ENCODE measurements at places on chromosomes 7 and 10.

GRCh38 chr10:34584164-34584563 lies 230.9 kb downstream of the PARD3 start:
- no peak for DNase-seq

DNA sequence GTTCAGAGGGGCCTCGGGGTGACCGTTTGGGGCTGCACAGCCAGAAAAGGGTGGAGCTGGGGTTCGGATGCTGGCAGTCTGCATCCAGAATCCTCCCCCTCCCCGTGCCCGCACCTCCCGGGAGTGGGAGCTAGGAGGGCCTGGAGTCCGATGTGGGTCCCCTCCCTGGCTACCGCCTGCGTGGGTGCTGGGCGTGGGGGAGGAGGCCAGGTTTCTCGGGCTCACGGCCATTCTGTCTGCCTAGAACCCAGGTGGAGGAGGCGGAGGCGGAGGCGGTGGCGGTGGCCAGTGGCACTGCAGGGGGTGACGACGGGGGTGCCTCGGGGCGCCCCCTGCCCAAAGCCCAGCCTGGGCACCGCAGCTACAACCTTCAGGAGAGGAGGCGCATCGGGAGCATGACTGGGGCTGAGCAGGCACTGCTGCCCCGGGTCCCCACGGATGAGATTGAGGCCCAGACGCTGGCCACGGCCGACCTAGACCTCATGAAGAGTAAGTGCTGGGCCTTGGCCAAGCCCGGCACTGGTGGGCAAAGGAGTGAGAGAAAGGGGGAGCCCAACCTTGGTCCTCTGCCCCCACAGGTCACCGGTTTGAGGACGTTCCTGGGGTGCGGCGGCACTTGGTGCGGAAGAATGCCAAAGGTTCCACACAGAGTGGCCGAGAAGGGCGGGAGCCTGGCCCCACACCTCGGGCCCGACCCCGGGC lies 7.0 kb downstream of the SLC4A2 start:
- DNase-seq, result no peak

DNA sequence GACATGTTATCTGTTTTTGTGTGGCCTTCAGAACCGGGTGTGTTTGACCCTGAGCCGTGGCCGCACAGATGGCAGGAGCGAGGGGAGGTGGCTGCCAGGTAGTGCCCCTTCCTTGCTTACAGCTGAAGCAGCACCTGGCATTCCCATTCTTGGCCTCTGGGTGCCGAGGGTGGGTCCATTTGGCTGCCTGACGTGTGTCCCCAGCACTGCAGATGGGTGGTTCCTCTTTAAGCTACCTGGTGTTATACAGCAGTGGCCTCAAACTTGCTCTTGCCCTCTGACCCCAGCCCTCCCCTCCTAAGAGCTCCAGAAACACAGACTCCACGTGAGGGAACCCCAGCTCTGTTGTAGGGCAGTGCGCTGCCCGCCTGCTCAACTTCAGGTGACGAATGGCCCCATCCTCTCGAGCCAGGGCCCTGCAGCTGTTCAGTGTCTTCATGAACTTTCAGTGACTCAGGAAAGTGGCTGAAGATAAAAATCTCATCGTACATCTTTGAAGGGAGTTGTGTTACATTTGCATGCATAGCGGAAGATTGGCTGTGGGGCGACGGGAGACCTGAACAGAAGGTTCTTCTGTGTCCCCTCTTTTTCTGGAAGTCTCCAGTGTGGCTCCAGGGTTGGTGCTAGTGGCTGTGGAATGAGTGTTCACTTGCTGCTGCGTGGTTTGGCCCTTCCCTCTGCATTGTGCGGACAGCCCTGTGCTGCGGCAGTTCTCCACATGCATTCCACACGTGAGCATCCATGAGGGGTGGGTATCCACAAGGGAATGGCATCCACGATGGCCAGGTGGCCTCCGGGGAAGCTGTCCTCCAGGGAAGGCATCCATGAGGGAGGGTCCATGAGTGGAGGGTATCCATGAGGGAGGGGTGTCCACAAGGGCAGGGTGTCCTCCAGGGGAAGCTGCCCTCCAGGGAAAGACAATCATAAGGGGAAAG lies 91.6 kb downstream of the INPP5A start:
- DNase-seq, result no peak

DNA sequence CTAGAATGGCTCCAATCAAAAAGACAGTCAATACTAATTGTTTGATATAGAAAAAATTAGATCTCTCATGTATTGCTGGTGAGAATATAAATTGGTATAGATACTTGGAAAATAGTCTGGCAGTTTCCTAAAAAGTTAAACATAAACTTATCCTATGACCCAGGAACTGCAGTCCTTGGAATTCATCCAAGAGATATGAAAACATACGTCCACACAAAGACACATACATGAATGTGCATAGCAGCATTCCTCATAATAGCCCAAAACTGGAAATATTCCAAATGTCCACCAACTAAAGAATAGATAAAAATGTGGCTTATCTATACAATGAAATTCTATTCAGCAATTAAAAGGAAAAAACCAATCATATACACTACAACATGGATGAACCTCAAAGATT lies 128.4 kb downstream of the ZFAND4 start:
- no peak for DNase-seq

DNA sequence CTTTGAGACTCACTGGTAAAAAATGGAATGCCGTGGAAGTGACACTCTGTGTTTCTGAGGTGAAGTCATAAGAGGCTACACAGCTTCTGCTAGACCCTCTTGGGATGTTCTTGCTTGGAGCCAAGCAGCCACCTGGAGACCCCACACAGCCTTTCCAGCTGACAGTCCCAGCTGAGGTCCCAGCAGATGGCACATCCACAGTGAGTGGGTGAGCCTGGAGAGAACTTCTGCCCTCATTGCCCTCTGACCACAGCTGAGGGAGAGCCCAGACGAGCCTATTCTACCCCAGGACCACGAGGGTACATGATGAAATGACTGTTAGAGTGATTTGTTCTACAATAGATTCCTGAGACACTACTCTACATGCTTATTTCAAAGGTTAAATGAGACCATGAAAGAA lies 44.3 kb downstream of the CXCL12 start:
- DNase-seq, result no peak
